Activated effector memory CD4-positive, alpha-beta T cell treated with anti-CD3 and anti-CD28 coated beads, Interleukin-2, amount 50 U/mL, for 16 hours (primary cell): ENCODE measurements at places on chromosomes 11 and 22.

DNA sequence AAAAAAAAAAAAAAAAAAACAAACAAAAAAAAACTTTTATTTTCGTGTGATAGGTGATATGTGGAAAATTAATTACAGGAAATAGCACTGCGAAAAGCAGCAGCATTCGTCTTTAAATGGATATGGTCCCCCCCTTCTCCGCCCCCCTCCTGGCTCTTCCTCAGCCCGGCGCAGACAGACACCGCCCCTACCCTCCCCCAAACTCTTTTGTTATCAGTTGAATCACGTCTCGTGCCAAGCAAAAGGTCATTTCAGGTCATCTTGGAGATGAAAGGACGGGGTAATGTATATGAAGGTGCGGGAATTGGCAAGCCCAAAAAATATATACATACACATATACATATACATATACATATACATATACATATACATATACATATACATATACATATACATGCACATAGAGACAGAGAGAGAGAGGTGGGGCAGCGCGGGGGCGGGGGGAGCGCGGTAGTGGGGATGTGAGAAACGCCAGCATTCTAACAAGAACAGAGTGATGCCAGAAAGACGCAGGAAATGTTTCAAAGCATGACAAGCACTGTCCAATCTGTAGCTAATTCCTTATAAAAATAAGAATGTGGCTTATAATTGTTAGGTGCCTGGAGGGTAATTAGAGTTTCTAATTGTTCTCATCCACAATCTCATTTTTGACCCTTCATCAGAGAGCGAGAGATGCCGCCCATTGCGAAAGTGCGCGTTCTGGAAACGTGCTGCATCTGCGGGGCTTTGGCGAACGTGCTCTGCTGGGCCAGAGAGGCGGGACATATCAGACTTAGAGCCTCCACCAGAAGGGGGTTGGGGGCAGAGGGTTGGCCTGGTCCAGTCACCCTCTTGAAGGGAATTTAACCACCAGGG is 214.5 kb upstream of the UBASH3B start:
- DNase-seq, result no peak

GRCh38 chr11:2097356-2097997 is 41.7 kb downstream of the IGF2 start:
- DNase-seq, result peak; percentile 54

GRCh38 chr11:76626921-76627401 is 43.6 kb downstream of the LRRC32 start:
- DNase-seq, result peak; percentile 77

DNA sequence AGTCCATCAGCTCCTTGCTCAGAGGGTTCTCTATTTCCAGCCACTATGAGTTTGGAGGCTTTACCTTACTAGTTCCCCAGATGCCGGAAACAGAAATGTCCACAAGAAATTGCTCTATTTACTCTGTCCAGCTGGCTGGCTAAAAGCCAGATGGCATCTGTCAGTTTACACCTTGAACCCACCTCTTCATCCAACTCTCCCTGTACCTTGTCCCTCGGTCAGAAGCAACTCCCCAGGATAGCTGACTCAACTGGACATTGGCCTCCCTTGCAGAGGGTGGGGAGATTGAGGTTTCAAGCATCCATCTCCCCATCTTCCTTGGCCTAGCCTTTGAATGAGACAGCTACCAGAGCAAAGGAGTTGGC is 1.7 kb downstream of the C2CD2L start:
- no peak for DNase-seq

- no peak for DNase-seq
These were observed 90.2 kb downstream of the DDX10 start for GRCh38 chr11:108754901-108755625.

- no peak for DNase-seq
These were observed 4.3 kb downstream of the IL2RB start for GRCh38 chr22:37145180-37146050.

DNA sequence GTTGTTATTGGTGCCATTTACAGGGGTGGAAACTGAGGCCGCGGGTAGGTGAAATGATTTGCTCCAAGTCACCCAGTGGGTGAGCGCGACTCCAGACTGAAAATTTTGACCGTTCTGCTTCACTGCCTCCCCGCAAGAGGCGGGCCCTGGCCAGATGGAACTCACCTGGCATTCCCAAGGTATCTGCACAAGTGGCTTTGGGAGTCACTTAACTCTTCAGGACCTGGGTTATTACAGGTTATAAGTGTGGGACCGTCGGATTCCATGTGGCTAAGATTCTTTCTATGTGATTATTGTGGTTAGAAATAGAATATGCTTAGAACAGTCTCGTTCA is 598 bp downstream of the CABIN1 start:
- DNase-seq, result no peak

GRCh38 chr11:79018371-79018849 is 422.4 kb downstream of the TENM4 start:
- no peak for DNase-seq

DNA sequence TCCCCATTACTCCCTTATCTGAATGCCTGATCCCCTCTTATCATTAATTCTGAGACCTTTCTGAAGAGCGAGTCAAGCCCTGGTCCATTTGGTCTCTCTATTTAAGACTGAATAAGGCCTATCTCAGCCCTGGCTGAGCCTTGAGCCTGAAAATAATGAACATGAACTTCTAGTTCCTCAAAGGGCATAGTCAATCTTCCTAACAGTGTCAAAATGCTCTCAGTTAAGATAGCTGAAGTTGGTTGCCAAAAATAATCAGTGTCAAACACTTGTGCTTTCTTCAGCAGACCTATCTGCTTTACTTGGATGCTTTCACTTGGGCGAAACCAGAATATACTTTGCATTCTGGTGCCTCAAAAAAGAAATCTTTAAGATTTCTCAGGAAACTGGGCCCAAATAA is 42.6 kb upstream of the PPP2R1B start:
- no peak for DNase-seq

DNA sequence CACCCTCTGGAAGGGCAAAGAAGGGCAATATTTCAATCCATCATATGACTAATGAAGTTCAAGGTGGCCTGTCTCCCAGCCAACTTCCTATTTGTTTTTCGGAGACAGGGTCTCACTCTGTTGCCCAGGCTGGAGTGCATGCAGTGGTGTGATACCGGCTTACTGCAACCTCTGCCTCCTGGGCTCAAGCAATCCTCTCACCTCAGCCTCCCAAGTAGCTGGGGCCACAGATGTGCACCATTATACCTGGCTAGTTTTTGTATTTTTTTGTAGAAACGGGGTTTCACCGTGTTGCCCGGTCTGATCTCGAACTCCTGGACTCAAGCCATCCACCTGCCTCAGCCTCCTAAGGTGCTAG is 13.4 kb downstream of the ABTB2 start:
- DNase-seq, result no peak

GRCh38 chr11:7353100-7353499 is 101.4 kb downstream of the SYT9 start:
- DNase-seq, result no peak

DNA sequence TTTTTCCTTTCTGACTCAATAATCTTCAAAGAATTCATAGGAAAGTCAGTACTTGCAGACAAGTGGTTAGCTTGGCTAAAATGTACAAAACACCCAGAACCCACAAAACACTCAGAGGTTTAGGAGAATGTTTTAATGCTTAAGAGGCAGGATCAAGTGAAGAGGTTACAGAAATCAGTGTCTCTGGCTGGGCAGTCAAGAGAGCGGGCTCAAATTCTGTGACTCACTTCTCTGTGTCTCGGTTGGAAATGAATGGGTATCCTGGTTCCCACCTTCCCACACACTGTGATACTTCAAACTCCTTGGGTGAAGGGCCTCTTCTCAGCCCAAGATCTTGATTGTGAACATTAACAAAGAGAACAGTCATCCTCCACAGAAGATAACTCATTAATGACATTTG is 3.8 kb downstream of the MPEG1 start:
- DNase-seq, result no peak

GRCh38 chr22:36289406-36289870 is 36.5 kb downstream of the APOL1 start:
- DNase-seq, result no peak

DNA sequence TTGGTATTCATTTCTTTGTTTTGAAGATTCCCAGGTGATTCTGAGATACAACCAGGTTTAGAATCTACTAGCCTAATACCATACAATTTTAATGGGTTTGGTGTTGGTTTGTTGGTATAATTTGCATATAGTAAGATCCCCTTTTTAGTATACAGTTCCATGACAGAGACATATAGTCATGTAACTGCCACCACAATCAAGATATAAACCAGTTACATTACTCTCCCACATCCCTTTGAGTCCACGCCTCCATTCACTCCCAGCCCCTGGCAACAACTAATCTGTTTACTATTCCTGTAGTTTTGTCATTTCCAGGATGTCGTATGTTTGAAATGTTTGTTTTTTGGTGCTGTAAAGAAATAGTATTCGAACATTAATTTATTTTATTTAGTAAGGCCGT is 4.3 kb downstream of the ASRGL1 start:
- DNase-seq, result no peak

GRCh38 chr22:35269630-35270029 is 12.3 kb downstream of the HMGXB4 start:
- DNase-seq, result no peak

DNA sequence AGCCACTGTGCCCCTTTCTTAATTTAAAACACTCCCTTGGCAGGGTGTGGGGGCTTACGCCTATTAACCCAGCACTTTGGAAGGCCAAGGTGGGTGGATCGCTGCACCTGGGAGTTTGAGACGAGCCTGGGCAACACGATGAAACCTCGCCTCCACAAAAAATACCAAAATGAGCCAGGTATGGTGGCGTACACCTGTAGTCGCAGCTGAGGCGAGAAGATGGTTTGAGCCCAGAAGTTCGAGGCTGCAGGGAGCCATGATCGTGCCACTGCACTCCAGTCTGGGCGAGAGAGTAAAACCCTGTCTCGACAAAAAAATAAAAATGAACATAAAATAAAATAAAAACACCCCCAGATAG is 45.0 kb downstream of the LINC01488 start:
- DNase-seq, result peak; percentile 48

- DNase-seq, result no peak
These were observed 62.5 kb downstream of the TCF20 start for GRCh38 chr22:42207918-42208317.

- DNase-seq, result no peak
These were observed 1.4 kb downstream of the FDX1 start for GRCh38 chr11:110431051-110431672.

- DNase-seq, result no peak
These were observed 4.9 kb downstream of the LMO1 start for GRCh38 chr11:8258784-8259183.

- no peak for DNase-seq
These were observed 73.6 kb downstream of the UBASH3B start for GRCh38 chr11:122729139-122729538.

DNA sequence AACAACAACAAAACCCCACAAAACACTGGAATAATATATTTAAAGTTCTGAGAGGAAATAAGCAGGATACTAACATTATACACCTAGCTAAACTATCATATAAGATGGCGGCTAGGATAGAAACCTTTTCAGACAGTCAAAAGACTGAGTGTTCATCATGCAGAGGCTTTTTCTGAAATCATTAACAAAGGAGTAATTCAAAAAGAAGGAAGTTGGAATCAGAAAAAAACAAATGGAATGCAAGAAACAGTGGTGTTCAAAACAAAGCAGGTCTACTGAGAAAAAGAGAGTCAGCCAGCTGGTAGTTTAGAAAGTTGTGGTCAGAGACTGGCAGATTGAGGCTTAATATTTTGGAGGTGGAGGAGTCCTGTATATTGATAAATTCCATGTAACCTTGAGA is 30.1 kb upstream of the ZBTB44 start:
- no peak for DNase-seq

DNA sequence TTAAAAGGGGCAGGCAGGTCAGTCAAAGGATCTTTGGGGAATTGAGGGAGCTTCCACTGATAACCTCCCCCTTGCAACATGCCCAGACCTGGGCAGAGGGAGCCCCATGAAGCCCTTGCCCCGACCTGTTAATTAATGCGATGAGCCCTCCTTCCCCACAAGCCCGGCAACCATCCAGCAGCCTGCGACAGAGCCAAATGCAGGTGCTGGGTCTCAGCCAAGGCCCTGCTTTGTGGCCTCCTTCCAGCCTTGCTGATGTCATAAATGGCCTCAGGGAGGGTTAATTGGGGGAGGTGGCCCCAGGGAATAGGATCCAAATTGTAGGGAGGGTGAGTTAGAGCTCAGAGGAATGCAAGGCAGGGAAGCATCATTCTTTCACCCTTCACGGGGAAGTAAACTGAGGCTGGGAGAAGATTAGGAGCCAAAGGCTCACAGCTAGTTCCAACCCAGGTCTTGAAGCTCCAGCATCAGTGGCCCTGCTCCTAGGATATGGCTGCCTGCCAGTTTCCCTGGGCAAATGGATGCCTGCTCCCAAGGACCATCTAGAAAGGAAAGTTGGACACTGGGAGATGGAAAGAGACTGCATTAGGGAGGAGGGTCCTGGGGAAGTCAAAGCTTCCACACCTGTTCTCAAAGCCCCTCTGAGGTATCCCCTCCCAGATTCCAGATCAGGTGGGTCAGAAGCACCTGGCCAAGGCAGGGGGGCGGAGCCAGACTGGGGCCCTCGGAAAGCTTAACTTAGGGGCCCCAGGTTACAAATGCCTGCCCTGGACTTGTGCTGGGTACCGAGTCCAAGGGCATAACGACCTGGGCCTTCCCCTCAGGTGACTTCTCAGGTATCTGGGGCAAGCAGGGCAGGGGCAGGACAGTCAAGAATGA is 34.1 kb downstream of the LMO1 start:
- no peak for DNase-seq

- DNase-seq, result no peak
These were observed 120.1 kb downstream of the INSC start for GRCh38 chr11:15234796-15235195.

DNA sequence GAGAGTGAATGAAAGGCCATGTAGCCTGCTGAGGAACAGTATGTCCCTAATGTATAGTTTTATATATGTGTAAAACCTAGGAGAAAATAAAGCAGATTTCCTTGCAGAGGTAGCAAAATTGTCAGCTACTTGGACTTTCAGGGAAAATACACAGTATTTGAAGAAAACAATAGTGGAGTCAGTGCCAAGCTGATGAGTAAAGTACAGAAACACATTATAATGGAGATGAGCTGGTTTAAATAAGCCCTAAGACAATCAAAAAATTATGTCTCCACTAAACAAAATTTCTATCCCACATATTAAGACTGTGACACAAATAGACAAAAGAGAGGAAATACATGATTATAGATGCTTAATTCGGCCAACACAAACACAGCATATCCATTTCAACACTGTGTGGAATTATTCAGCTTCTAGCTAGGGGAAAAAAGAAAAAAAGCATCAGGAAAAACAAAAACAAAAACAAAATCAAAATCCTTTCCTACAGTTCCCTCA is 75.9 kb downstream of the MAML2 start:
- no peak for DNase-seq

DNA sequence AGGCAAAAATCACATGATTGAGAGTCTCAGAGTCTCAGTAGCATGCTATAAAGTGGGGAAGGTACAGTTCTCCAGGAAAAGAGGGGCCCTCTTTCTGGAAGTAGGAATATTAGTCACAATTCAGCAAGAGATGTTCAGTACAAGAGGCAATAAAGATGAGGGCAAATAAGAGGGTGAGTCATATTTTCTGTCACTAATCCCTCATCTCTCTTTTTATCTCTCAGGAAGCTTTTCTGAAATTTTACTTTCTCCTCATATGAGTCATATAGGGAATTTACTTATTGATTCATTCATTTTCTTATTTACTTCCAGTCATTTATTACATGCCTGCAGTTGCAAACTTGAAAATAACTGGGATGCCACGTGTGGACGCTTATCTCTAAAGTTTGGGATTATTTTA is 3.4 kb upstream of the NXPE1 start:
- DNase-seq, result no peak
